Stimulated activated effector memory CD8-positive, alpha-beta T cell treated with anti-CD3 and anti-CD28 coated beads, Interleukin-12 subunit alpha, Interleukin-12 subunit beta, amount 100 ng/mL, for 72 hours (primary cell): ENCODE measurements at places on chromosomes 2 and 18.

DNA sequence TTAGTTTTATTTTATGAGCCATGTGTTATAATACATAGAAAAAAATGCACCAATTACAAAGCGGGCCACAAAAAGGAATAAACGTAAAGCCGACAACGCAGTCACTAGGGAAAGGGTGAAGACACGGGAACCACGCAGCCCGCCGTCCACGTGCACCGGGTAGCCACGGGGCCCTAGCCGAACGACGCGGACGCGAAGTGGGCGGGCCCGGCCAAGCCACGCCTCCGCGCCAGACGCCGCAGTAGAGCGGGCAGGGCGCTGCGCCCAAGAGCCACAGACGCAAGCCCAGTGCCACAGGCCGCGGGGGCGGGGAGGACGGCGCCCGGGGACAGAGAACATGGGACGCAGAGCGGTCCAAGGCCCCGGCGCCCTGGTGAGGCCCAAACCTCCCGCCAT, at the start of gene DUSP28:
Gene DUSP28 (plus strand): TSS at position 274 of the 396 bp plus-strand sequence. CDS start 328 bp downstream, outside the sequence.
- no peak for DNase-seq

DNA sequence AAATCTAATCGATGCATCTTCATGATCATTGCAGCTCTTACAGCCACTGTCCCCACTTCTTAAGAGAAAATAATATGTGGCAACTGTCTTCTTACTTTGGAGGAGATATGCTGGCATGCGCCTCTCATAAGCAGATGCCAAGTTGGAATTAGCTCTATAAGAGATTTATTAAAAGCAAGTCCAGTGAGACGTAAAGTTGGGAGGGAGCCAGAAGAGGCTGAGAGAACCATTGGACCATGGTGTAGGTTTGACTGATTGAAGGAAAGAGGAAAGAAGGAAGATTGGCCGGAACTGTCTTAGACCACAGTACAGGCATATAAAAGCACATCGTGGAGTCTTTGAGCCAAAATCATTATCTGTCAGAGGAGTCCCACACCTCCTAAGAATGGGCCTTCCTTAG, 265.7 kb upstream of the ZC3H15 start:
- DNase-seq, result no peak

- no peak for DNase-seq
Observed at GRCh38 chr2:18362696-18363095, 197.8 kb downstream of the RDH14 start.

DNA sequence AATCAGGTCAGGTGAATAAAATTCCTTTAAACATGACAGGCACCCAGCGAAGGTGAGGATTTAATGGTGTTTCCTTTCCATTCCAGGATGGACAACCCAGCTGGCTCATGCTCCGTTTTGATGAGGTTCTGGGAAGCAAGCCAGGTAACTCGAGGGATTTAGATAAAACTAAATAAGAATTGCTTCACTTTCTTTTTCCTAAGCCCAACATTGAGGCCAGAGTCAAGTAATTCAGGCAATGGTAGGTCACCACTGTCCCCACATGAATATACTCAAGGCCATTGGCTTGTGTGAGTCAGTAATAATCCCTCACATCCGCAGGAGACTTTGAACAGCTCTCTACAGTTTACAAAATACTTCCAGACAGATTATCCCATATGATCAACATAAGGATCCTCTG, 16.2 kb upstream of the LRATD1 start:
- no peak for DNase-seq

DNA sequence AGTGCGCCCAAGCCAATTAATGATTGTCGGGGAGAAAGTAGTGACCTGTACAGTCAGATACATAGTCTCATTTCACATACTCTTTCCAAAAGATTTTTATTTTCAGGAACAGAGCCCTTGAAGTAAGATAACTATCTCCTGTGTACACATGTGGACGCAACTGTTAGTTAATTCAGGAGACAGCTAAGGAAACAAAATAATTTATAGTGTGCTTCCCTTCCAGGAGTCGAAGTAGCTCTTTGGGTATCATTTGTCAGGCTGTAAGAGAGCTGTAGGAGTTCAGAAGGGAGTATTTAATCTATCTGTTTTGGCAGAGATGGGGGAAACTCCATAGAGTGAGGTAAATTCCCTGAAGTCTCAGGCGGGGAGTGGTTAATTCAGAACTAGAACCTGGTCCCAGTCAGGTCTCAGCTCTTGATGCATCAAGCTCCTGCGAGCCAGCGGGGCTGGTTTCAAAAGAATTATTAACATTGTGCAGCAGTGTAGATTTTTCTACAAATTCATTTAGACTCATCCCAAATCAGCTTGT, 63.0 kb downstream of the MAPK4 start:
- DNase-seq, result no peak

DNA sequence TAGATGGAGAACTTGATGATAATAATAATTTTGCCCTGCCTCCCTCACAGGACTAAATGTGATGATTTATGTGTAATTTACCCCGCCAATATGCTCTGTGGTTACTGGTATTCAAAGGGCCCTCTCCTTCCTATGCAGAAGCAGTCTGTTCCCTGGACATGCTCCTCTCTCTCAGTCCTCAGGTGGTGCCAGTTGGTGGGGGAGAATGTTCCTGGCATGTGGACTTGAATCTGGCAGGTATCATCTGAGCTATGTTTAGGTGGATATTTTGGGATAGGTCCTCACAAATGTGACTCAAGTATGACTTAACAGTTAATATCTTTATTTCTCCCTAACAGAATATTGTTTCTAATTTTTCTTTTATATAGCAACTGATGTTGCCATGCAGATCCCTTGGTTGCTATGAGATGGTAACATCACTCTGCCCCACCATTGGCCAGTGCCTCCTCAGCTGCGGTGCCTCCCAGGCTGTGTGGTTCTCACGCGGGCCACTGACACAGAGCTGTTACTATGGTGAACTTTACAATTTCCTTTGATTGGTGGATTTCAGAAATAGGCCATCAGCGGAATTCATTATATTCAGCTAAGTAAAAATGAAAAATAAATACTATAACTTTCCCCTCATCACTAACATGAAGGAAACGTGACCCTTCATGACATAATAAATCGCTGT, 106.7 kb upstream of the PELI1 start:
- DNase-seq, result no peak

- no peak for DNase-seq
Observed at GRCh38 chr2:200450288-200450687, 59.6 kb downstream of the KCTD18 start.

DNA sequence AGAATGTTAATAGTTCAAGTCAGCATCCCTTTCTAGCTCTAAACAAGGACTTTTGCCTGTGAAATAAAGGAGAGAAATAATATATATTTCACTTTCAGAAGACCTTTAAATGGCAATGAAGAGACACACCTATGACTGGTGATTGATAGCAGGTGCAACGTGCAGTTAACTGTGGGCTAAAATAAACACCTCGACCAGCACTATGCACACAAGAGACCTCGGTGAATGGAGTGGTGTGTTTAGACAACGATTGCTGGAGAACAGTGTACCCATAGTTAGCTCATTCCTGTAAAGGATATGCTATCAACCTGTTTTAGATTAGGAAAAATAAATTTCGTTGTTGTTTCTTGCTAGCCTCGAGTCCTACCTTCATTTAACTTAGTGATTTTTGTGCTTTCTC, 143.4 kb downstream of the NR4A2 start:
- DNase-seq, result no peak
